Tibial nerve (tissue), 4 donors: ENCODE measurements at places on chromosomes 6 and 20. TPM values are rescaled to one million over a fixed set of nuclear protein-coding genes. Genes with fewer than 3 reads are reported as not detected.
A peak's percentile ranks its signal among the peaks of the same experiment; 100 is the strongest.

Gene ARFGEF3
- 6.9 TPM for total RNA-seq

Gene SLC16A10
- 32.7 TPM for total RNA-seq

- H3K4me3 ChIP-seq = no peak overlapping the region
- no peaks in the 10 kb centered on the region for H3K4me1 ChIP-seq
- H3K27me3 ChIP-seq = no peaks in the 10 kb centered on the region
Observed at GRCh38 chr20:50256577-50256976, 65.9 kb downstream of the CEBPB start.

DNA sequence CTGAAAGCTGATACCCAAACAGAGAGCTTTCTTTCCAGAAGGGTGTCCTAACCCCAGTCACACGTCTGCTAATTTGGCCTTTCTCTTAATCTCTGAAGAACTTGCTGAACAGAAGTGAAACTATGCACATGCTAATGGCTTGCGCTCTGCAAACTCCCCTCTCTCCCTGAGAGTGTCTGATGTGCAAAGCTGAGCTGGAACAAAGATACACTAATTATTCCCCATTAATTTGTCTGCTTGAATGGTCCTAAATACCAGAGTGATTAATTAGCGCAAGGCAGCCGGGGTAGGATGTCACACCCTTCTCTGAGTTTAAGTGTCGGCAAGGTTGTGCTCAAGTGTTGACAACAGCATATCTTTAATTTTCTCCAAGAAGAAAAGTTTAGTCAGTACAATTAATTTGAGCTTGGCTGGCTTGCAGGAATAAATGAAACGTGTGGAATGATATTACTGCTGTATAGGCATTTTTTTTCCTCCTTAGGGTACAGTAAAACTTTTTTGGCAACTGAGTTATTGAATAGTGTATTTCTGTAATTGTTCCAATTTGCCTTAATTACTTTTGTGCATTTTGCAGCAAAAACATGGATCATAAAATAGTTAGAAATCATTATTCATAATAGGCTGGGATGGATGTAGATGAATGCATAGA lies 715.9 kb upstream of the POU3F2 start:
- no peaks in the 10 kb centered on the region for H3K36me3 ChIP-seq
- no peaks in the 10 kb centered on the region for H3K4me1 ChIP-seq
- no peak overlapping the region for H3K4me3 ChIP-seq

Gene AGER
- 12.7 TPM for total RNA-seq

Gene TRERF1
- total RNA-seq = 4.5 TPM

Gene SMOC2
- 136 TPM for total RNA-seq

GRCh38 chr6:160595838-160596832 lies 67.9 kb downstream of the LPA start:
- no peak for DNase-seq
- no peak overlapping the region for H3K27ac ChIP-seq
- no peak overlapping the region for H3K4me3 ChIP-seq

GRCh38 chr20:17990278-17990972 lies 21.6 kb downstream of the MGME1 start:
- H3K27ac ChIP-seq = no peak overlapping the region
- no peaks in the 10 kb centered on the region for H3K4me1 ChIP-seq
- DNase-seq = no peak
- H3K36me3 ChIP-seq = no peaks in the 10 kb centered on the region
- no peaks in the 10 kb centered on the region for H3K27me3 ChIP-seq

DNA sequence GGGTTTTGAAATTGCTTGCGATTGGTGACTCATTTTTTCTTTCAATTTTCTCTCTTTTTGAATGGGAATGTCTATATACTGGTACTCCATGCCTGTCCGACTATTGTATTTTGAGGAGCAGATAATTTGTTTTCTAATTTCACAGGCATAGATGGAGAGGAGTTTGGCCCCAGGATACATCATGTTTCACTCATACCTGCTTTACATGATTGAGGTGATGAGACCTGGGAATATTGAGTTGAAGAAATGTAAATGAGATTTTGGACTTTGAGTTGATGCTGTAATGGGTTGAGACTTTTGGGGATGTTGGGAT lies 253.1 kb upstream of the RAB32 start:
- no peaks in the 10 kb centered on the region for H3K4me1 ChIP-seq
- H3K36me3 ChIP-seq = no peaks in the 10 kb centered on the region
- H3K27me3 ChIP-seq = no peaks in the 10 kb centered on the region
- no peak for DNase-seq

Gene TBXT
- total RNA-seq = not detected

Gene OPN5
- total RNA-seq = not detected

Gene STX11
- total RNA-seq = 10.9 TPM

Gene BACH2
- 11.1 TPM for total RNA-seq

- DNase-seq = no peak
- no peaks in the 10 kb centered on the region for H3K36me3 ChIP-seq
- H3K27me3 ChIP-seq = no peaks in the 10 kb centered on the region
- no peak overlapping the region for H3K4me3 ChIP-seq
- peaks cover 20% of the 10 kb centered on the region for H3K4me1 ChIP-seq
Observed at GRCh38 chr20:25197183-25197869, 1.8 kb downstream of the ENTPD6 start.

GRCh38 chr6:31634131-31634530 lies 13.6 kb downstream of the PRRC2A start:
- H3K4me1 ChIP-seq = no peaks in the 10 kb centered on the region
- no peaks in the 10 kb centered on the region for H3K27me3 ChIP-seq

DNA sequence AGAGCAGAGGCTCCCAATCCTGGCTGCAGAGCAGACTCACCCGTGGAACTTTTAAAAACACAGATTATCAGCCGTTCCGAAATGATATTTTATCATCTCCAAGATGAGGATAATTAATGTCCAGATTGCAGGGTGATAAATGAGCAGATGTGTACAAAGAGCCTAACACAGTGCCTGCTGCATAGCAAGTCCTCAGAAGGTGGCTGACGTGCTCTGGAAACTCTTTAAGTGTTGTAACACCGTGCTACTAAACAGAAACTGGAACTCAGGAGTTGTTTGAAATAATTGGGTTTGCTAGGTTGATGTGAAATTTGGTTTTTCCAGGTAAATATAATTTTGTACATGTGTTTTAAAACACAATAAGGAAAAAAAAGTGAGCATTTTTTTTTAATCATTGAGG lies 118.0 kb downstream of the ARMC2 start:
- H3K27ac ChIP-seq = no peak overlapping the region
- no peaks in the 10 kb centered on the region for H3K4me1 ChIP-seq
- DNase-seq = no peak
- H3K36me3 ChIP-seq = no peaks in the 10 kb centered on the region

- no peaks in the 10 kb centered on the region for H3K27me3 ChIP-seq
- H3K27ac ChIP-seq = peak overlapping the region; percentile 96
- peaks cover 33% of the 10 kb centered on the region for H3K4me1 ChIP-seq
- DNase-seq = peak; percentile 72
Observed at GRCh38 chr6:41734666-41735426, 562 bp downstream of the TFEB start.

DNA sequence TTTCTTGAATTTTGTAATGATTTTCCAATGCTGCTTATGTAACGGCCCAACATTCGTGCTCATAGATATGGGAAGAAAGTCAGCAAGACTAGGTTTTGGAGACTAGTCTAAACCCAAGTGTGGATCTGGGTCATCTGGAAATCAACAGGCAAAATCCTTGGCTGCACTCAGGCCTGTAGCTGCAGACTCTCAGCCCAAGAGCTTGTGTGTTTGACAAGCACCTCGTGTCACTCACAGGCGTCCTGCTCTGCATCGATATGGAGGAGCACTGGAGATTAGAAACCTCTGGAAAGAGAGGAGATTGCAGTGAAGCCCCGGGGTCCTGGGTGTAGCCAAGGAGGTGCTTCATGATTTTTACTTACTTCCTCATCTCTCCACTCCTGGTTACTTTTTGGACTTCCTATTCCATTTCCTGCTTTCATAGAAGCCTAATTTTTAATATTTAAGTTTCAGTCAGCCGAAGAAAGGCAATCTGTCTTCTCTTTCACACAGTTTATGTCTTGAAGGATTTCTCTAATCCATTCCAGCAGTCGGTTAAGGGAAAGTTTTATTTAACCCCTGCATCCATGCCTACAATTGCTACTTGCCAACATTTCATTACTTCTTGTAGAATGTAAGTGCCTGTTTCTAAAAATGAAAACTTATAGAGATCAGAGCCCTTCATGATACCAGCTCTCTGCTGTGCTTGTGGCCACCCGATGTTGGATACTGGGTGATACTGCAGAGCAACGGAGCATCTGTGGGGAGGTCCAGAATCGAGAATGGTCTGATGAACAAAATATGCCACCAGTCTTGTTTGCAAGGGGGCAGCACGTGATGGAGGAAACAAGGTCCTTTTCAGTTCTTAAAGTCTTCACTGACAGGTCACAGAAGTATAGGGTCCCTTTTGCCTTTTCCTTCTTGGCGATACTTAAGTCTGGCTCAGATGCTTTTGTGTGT lies 296.3 kb downstream of the QKI start:
- H3K4me1 ChIP-seq = peaks cover 3% of the 10 kb centered on the region
- H3K4me3 ChIP-seq = no peak overlapping the region
- H3K27me3 ChIP-seq = no peaks in the 10 kb centered on the region
- no peak for DNase-seq
